NCI-H1436 (cell line): ENCODE measurements at places on chromosomes 5 and 9.

GRCh38 chr9:100112677-100113336 is 13.8 kb downstream of the INVS start:
- no peak for DNase-seq

DNA sequence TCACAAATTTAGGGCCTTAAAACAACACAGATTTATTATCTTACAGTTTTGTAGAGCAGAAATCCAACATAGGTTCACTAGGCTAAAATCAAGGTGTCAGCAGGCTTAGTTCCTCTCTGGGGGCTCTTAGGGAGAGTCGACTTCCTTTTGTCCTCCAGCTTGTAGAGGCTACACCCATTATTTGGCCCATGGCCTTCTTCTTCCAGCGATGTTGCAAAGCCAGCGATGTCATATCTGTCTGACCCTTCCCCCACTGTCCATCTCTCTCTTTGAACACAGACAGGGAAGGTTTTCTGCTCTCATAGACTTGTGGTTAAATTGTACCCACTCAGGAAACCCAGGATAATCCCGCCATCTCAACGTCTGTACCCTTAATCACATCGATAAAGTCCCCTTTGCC is 60.3 kb upstream of the SHB start:
- no peak for DNase-seq

DNA sequence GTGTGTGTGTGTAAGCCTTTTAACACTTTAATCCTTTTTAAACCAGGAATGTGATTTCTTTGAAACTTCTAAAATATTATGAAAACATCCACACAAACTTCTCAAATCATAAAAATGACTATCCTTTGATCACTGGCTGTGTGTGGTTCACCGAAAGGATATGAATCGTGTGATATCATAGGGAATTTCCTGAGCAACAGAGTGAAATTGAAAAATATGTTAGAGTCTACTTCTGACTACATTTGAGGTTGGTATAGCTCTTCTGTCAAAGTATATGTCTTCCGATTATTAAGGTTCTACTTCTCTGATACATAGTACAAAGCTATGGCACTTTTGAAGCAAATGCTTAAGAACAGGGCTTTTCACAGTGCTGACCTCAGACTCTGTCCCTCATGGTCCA is 40.3 kb downstream of the RGMB start:
- no peak for DNase-seq

DNA sequence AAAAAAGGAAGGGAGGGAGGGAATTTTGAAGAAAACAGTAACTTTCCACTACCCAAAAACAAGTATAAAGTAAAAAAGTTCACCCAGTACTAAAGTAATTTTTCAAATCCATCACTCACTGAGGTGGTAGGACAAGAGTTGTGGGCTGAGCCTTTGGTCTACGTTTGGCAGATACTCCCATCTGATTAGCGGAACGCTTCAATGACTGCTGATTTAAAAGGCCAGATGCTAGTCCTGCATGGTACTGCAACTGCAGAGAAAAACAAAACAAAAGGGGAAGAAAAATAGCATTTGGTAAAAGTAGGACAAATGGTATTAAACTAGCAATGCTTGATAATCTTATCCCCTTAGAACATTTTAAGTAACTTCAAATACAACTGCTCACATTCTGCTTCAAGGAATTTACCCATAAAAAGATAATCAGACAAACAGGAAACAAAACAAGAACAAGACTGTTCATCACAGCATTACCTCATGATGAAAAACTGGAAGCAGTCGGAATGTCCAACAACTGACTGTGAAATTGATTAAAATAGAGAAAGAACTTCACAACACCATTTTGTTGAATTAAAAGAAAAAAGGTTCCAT is 65.4 kb downstream of the MED27 start:
- no peak for DNase-seq

DNA sequence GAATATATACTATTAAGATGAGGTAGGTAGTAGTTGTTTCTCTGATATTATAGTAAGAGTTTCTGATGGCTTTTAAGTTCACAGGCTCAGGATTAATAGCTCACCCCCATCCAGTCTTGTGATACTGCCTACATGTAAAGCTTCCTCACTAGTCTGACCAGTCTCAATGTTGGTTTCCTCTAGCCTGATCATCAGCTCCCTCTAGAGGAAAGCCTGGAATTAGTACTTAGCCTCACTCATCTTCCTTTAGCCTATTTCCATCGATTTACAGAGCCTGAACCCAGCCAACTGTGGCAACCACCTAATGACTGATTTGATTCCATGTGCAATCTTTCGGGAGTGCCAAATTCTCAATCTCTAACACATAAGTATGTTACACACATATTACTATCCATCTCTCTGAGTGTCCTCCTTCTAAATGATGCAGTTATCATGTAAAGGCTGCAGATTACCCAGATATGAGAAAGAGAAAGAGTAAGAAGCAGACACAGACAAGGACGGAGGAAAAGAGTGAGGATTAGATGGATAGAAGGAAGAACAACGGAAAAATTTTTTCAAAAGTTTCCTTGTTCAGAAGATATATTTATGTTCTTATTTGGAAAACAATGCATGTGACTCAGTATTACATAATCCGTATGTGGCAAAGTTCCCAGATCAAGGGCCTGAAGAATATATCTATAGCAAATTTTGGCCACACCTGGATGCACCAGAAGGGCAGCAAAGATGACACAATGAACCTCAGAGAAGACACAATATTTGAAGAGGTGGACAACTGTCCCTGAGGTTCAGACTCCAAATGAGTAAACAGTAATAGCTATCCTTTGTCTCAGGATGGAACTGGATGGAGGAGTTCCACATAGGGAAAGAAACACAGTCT is 333.7 kb downstream of the ELAVL2 start:
- DNase-seq: peak; percentile 39

DNA sequence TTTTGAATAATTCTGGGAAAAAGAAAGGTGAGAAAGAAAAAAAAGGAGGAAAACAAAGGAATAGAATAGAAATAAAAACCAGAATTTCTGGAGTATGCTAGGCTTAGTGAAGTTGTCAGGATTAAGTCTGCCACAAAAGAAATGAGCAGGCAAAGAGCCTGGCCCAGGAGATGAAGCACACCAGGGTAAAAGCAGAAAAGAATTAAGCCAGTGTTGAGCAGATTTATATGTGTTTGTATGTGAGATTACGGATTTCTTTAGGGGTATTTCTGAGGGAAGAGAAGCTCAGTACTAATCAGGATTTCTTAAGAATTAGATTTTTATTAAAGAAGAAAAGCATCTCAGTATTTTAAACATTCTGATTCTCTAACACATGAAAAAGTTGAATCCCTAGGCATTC is 74.5 kb downstream of the MRPS27 start:
- DNase-seq: no peak

- DNase-seq: peak; percentile 83
These were observed 5.8 kb downstream of the PTCH1 start for GRCh38 chr9:95510709-95511615.

- no peak for DNase-seq
These were observed 107.7 kb downstream of the LIFR start for GRCh38 chr5:38448568-38449350.

DNA sequence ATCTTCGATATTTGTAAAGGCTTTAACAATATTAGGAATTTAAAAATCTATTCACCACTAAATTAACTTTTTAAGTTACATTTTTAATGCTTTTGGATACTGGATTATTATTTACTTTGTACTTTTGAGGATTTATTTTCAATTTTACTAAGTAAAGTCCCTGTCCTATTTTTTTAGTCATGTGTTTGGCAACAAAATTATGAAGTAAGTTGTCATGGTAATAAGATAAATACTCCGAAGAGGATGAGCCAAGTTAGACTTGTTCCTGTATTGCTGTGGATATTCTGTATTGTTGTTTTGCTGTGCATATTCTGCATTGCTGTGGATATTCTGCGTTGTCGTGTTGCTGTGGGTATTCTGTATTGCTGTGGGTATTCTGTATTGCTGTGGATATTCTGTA is 210.1 kb downstream of the MTRR start:
- DNase-seq: no peak

GRCh38 chr9:89465726-89466308 is 32.1 kb downstream of the SEMA4D start:
- no peak for DNase-seq

DNA sequence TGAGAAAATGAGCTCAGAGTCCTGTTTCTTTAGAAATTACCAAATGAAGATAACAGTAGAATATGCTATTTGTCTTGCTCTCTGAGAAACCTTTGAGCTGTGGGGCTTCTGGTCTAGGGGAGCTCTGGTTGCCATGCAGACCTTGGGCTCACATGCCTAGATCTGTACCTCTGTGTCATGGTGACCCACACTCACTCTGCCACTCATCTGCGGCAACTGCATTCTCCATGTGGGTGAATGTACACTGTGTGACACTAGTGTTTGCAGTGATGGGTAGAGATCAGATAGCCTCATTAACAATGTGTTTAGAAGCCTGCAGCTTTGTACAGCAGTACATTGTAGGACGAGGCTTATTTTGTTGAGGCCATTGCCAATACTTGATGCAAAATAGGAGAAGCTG is 521.2 kb downstream of the CHSY3 start:
- no peak for DNase-seq

DNA sequence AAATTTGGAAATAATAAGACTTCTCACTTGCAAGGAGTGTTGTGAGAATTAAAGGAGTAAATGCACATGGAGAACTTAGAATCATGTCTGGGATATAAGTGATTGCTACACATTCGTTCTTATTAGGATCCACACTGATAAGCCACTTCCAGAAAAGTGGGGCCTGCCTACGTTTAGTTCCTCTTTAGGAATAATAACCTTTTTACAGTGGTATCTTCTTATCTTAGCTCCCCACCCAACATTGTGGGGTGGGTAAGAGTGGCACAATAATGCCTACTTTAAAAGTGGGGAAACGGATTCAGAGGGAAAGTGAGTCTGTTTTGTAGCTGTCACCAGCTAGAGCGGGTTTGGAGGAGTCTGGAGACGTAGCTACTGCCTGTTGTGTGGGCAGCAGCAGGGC is 16.0 kb downstream of the DOCK2 start:
- DNase-seq: no peak

- DNase-seq: no peak
These were observed 114.0 kb upstream of the MTAP start for GRCh38 chr9:21688108-21689102.

DNA sequence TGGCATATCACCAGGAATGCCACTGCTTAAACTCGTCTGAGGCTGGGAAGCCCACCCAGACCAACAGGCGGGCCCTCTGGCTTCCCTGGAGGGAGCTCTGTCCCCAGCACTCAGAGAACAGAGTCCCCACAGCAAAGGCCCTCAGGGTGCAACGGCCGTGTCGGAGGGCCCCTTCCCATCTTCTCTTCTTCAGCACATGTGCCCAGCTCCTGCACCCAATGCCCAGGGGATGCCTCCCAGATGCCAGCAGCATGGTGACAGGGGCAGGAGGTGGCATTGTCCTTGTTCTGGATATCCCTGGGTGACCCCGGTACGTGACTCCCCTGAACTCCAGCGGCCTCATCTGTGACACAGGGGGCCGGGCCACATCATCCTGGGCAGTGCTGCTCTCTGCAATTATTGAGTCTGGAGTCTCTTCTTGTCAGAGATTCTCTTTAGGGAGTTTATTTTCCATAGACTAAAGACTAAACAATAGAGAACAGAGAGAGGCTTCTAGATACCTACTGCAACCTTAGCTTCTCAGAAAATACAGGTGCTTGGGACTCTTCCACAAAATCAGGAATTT is 13.6 kb upstream of the OLFM1 start:
- no peak for DNase-seq

- no peak for DNase-seq
These were observed 277.5 kb downstream of the PLK2 start for GRCh38 chr5:58182287-58182841.

DNA sequence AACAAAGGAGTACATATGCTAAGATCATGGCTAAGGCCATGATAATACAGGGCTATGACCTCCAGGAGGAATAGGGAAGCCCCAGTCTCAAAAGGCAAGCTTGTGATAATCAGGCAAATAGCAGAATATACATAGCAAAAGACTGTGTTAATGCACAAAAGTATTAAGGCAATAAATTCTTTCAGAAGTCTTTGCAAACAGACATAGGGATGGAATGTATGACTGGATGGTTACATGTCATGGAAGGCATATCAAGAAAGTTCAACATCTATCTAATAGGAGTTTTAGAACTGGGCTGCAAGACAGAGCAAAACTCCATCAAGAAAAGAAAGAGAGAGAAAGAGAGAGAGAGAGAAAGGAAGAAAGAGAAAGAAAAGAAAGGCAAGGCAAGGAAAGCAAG is 264.5 kb upstream of the CDH6 start:
- DNase-seq: no peak

DNA sequence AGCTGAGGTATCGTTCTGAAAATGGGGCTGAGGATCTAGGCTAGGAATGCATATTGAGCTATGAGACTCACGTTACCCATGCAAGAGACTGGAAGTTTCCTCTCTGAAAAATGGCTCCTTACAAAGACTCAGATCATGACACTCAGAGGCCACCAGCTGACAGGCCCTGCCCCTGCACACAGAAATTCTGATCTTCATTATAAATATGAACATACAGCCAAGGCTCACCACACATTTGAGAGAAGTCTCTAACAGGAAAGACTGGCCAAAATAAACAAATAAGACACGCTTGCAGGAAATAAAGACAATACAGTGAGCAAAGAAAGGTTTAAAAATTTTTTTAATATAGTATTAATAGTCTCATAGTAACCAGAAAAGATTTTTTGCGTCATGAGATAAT is 365.9 kb downstream of the NFIB start:
- DNase-seq: no peak

DNA sequence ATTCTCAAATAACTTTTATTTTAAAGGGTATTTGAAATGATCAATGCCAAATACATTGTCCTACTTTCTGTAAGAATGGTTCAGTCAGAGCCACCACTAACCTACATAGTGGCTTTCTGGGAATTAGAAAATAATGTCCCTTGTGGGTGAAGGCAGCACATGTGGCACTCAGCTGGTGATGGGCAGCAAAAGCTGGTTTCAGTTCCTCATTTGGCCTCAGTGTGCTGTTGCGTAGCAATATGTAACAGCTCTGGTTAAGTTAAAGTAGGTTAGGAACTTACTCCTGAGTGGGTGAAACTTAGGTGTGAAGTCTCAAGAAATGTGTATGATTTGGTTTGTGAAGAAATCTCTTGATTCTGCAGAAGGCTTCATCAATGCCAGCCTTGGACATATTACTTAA is 99.6 kb upstream of the SPEF2 start:
- no peak for DNase-seq

DNA sequence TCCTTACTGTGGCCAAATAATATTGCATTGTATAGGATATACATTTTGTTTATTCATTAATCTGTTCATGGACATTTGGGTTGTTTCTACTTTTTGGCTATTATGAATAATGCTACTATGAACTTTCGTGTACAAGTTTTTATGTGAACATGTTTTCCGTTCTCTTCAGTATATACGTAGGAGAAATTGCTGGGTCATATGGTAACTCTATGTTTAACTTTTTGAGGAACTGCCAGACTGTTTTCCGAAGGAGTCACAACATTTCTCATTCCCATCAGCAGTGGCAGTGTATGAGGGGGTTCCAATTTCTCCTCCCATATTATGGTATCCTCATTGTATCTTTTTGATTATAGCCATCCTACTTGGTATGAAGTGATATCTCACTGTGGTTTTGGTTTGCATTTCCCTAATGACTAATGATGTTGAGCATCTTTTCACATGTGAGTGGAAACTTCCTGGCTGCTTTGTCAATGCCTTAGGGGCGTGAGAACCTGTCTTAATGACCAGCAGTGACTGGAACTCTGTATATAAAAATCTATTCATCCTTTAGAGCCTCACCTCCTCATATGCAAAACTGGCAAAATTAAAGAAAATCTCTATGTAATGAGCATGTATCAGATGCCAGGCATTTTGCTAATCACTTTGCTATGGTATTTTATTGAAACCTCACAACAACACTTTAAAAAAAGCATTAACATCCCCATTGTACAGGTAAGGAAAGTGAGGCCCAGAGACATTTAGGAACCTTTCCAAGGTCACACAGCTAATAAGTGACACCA is 47.8 kb upstream of the TGFBR1 start:
- no peak for DNase-seq
